ENCODE measurements at places on chromosomes 11 and 22.
A peak's percentile ranks its signal among the peaks of the same experiment; 100 is the strongest.

DNA sequence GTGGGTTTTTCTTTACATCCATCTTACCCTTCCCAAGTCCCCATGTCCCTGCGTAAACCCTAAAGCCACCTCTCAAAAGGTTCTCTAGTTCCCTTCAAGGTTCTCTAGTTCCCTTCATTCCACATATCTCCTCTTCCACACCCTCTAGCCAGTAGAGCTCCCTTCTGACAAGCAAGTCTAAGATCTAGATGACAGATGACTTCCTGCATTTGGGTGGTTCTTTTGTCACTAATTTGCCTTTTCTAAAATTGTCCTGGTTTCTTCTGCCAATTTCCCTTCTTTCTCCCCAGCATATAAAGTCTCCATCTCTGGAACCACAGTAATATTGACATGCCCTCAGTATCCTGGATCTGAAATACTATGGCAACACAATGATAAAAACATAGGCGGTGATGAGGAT lies 7.8 kb downstream of the CD3E start:
- no peak for DNase-seq

- no peak for DNase-seq
Measured at GRCh38 chr11:77783025-77783424, 37.5 kb downstream of the RSF1 start.

DNA sequence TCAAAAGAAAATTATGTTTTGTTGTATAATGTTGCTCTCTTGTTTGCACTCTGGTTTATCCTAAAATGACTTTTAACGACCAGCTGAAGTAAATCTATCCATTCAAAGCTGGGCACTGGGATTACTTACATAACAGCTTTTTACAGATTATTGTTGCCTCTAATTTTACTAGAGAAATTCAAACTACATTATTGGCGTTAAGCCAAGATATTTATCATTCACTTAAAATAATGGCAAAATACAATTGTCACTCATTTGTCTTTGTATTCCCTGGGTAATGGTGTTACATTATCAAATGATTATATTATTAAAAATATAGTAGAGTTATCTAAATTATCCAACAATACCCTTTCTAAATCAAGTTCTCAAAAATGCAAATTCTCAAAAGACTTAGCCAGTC lies 30.3 kb downstream of the DLG2 start:
- DNase-seq: no peak

GRCh38 chr11:130066338-130066737 lies 3.4 kb upstream of the APLP2 start:
- no peak for DNase-seq

GRCh38 chr22:22706253-22706915 lies 62.0 kb downstream of the GGTLC2 start:
- DNase-seq: peak; percentile 26

GRCh38 chr22:39297490-39298240 lies 21.8 kb downstream of the RPL3 start:
- no peak for DNase-seq

DNA sequence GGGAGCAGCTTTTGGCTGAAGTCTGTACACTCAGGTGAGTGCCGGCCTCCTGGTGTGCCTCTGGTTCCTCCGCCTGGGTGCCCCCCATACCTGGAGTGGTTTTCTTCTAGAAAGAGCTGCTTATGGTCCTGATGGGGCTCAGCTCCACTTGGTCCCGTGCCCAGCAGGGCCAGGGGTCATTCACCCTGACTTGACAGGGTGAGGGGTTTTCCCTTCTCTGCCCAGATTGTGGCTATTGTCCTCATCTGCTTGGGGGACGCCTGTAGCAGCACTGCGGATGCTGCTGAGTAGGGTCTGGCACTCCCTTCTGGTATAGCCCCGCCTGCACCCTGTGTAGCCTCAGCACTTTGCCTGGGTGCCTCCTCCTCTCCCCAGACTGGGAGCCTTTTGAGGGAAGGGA lies 8.2 kb downstream of the OMP start:
- DNase-seq: no peak

DNA sequence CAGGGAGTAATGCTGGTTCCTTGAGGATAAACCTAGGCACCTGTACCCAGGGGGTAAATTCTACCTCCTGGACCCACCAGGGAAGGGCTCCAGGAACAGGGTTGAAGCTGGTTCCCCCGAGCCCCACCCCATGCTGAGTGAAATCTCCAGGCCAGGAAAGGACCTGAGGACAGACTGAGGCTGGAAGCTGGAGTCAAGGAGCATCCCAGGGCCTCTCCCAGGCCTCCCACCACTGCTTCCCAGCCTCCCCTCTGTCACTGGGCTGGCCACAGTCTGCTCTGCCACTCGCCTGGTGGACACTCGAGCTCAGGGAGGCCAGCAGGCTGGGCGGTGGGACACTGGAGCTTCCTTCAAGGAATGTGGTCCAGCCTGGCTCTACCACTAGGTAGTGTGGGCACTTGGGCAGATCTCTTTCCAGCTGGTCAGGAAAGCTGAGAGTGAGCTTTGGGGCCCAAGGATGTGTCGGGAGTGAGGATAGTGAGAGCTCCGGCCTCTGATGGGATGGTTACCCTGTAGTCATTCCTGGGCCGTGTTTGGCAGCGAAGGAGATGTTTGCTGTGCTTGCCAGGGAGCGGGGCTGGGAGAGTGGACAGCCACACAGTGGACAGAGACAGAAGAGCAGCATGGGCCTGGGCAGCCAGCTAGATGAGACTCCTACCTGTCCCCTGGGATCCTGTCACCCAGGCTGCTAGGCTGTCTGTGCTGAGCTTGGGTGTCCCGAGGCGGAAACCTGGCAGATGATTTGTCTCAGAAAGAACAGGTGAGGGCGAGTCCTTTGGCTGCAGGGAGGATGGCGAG lies 3.4 kb downstream of the OVOL1 start:
- no peak for DNase-seq

DNA sequence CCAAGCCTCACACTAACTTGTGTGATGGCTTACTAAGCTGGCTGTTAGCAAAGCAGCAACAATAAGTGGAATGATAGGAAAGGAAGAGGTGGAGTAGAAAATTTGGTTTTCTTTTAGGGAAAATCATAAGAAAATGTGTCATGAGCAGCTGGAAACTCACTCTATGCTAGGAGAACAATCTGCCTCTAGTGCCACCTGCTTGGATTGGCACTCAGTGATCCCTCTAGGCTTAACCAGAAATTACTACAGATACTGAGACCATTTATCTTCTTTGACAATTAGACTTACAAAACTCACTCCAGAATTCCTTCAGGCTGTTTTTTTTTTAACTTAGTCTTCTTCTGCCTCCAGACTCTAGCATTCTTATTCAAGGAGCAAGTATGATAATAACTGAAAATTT lies 117.3 kb downstream of the CD44 start:
- DNase-seq: no peak

DNA sequence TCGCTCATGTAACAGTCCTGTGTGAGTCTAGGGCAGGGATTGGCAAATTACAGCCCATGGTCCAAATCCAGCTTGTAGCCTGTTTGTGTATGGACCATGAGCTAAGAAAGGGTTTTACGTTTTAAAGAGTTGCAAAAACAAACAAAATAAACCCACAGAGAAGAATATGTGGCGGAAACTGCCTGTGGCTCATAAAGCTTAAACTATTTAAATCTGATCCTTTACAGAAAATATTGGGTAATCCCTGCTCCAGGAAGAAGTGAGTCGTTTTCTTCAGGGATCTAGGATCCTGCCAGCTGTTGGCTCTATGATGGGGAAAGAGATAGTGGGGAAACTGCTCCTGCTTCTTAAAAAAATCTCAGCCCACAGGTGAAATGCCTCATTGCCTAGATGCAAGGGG lies 3.4 kb upstream of the OR6Q1 start:
- DNase-seq: no peak

DNA sequence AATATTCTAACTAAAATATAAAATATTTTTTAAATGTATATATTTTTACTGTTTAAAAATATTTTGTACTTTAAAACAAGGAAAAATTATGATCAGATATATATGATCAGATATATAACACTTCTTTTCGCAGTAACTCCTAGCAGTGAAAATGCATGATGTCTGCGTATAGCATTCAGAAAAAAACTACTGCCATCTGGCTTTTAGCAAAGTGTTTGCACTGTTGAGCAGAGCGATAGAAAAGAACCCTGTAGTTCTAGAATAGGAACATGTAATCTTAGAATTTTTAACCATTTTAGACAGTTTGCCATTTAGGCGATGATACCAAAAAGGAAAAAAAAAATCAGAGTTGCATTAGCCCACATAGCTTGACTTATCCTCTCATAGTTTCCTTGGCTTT lies 370.4 kb upstream of the ANO3 start:
- no peak for DNase-seq

GRCh38 chr11:58631378-58631777 lies 8.9 kb downstream of the CNTF start:
- no peak for DNase-seq

DNA sequence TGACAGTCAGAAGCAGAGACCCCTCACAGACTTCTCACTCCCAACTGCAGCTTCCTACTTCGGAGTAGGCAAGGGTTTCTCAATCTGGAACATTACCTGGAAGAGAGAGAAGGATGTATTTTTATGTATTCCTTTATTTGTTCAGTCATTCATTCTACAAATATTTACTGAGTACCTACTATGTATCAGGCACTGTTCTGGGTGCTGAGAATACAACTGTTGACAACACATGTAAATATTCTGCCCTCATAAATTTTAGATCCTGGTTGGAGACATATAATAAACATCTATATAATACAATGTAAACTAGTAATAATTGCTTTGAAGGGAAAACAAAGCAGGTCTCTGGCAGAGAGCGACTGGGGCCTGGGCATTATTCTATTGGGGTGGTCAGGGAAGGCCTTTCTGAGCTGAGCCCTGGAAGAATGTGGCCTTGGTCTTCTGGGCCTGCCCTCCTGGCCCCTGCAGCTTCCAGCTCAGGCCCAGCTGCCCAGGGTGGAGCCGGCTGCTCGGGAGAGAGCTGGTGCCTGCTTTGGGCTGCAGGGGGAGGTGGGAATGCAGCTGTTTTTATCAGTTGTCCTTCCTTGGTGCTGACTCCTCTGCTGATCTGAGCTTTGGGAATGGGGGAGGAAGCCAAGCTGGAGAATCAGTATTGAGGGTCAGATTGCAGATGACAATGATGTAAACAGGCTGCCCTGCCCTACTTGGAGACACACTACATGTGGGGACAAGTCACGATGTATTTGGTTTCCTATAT lies 46.8 kb downstream of the PKNOX2 start:
- DNase-seq: no peak

GRCh38 chr22:37008365-37008764 lies 10.9 kb downstream of the TST start:
- DNase-seq: no peak

DNA sequence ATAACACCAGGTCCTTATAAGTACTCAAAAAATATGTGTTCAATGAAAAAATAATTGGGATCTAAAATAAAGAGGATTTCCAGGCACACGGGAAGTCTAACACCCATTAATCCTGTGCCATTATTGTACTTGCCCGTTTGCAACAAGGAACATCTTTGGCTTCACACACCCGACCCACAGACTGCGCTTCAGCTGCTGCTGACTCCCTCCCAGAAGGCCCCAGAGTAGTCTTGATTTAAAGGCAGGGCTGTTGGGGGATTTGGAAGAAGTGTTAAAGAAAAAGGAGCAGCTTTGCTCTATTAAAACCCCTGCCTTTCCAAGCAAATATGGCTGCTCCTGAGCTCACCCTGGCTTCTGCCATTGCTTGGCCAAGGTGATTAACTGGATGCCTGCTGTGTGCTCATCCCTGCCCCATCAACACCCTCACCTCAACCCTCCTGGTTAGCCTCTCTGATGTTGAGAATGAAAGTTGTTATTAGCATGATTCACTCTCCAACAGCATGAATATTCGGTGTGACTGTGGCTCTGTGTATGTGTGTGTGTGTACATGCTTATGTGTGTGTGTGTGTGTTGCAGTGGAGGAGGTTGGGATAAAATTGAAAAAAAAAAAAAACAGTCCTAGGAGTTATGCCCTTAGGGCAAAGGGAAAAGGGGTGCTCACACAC lies 76.1 kb downstream of the KIRREL3 start:
- DNase-seq: no peak

GRCh38 chr22:49203091-49203858 lies 624.4 kb downstream of the BRD1 start:
- DNase-seq: peak; percentile 28

DNA sequence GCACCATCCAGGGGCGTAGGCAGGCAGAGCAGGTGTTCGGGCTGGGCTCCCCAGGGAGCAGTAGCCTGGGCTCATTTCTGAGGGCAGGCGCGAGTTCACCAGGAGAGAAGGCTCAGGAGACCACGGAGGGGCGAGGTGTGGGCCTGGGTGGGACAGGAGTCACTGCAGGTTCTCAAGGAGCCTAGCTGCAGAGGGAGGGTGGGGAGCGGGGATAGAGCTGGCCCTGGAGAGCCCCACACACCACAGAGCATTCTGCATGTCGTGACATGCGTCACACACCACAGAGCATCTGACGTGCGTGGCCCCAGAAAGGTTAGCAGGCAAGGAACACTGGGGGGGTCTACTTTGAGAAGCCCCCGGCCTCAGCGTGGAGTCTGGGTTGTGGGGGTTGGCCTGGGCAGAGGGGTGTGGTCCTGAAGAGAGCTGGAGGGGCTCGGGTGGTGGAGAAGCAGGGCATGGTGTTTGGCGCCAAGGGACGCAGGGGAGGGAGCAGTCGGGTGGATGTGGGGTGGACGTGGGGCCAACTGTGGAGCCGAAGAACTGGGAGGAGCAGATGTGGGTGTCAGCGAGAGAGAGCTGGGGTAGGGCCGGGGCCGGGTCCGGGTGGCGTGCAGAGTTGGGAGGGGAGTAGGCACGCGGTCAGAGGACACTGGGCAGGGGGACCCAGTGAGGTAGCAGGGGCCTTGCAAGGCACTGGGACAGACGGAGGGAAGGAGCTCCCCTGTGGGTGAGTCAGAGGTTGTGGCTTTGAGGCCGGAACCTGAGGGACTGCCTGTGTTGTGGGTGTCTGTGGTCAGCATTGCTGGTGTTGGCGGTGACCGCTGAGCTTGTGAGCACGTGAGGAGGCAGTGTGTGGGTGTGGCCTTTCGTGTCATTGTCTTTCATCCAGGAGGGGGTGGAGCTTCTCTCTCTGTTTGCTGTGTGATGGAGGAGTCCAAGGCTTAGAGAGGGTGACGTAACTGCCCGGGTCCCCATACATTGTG lies 25.5 kb downstream of the CTTN start:
- peak; percentile 76 for DNase-seq

- DNase-seq: no peak
Measured at GRCh38 chr11:115939731-115940421, 435.7 kb upstream of the CADM1 start.

DNA sequence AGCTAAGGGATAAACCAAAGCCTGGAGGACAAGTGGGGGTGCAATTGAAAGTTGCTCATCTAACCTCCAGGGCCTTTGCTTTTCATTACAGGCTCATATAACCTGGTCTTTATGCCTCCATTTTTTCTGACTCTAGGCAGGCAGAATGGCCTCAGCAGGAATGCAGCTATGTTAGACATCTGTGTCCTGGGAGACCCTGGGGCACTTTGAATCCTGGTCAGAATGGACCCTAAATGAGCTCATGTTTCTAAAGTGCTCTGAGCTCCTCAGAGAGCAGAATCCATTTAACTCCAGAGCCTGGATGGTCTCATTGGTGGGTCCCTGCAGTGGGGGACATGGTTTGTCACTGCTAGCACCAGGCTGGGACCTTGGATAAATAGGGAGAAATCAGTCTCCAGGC lies 177.3 kb downstream of the KIRREL3 start:
- no peak for DNase-seq

Measured in activated CD8-positive, alpha-beta memory T cell treated with anti-CD3 and anti-CD28 coated beads for 24 hours (primary cell).